ENCODE measurements at places on chromosomes 4 and X.

DNA sequence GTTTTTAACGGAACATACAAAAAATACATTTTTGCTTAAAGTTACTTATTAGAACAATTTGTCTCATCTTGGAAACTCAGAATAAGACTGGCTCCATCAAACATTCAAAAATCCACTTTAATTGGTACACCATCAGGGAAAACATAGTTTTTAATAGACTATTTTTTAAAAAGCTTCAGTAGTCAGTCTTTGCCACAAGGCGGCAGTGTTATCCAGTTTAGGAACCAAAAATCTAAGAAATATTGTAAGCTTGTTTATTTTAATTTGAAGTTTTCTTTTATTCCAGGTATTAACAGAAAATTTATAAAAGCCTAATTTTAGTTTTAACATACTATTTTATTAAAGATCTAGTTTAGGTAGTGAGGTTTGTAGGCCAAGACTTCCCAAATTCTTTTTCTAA, 107.7 kb downstream of the APOOL start:
- DNase-seq = no peak

DNA sequence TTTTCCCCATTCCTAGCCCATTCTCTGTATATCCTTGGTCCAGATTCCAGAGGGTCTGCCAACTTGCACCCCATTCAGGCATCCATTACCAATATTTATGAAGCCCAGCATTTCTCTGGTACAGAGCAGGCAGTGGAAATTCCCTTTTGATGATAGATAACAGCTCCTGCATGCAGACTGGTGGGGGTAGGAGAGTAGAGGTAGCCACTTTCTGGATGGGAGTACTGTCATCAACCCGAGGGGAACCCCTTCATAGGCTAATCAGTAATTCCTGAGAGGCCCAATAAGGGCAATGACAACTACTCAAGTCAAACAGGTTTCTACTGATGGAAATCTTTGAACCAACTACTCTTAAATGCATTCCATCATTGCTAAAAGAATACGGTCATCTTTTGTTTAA, 63.7 kb downstream of the COL25A1 start:
- DNase-seq = no peak

- no peak for DNase-seq
These were observed 86.7 kb downstream of the CNGA2 start for GRCh38 chrX:151821226-151821625.

GRCh38 chr4:8110071-8110986, 48.3 kb downstream of the ABLIM2 start:
- no peak for DNase-seq

DNA sequence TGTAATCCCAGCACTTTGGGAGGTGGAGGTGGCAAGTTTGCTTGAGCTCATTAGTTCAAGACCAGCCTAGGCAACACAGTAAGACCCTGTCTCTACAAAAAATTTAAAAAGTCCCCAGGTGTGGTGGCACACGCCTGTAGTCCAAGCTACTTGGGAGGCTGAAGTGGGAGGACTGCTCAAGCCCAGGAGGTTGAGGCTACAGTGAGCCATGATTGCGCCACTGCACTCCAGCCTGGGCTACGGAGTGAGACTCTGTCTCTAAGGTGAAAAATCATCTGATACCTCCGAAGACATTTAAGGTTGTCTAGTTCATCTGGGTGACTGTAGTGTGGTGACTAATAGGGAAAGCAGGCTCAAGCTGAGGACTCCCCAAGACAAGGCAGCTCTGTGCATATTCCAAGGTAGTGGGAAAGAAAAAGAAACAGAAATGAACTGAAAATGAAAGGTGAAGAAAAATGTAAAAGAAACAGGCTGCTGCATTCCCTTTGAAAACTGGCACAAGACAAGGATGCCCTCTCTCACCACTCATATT, 23.3 kb downstream of the FRYL start:
- DNase-seq = no peak

- peak; percentile 25 for DNase-seq
These were observed 15.8 kb downstream of the BRCC3 start for GRCh38 chrX:155086961-155087735.

DNA sequence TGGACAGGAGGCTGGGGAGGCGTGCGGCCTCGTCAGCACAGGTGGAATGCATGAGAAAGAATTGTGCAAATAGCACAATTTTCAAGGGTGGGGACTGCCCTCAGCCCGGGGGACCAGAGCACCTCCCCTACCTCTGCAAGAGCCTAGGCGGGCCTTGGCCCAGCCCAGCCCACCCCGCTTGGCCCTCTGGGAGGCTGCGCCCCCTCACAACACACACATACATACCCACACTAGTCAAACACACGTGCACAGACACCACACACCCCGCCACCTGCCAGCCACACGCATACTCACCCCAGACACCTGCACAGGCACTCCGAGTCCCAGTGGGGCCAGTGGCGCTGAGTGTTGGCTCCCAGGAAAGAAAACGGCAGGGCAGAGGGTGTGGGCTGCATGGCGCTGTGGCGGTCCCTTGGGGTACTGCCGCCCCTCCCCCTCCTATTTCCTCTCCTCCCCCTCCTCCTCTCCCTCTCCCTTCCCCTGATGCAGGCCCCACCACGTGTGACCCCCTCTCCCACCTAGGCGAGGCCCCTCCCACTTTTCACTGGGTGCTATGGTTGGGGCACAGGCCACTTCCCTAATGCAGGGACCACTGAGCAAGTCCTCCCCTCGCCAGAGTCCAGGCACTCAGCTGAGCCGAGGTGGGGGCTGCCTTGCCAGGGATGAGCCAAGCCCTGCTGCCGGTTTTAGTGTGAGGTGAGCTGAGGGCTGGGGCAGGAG, 84.5 kb downstream of the FAM53A start:
- no peak for DNase-seq

DNA sequence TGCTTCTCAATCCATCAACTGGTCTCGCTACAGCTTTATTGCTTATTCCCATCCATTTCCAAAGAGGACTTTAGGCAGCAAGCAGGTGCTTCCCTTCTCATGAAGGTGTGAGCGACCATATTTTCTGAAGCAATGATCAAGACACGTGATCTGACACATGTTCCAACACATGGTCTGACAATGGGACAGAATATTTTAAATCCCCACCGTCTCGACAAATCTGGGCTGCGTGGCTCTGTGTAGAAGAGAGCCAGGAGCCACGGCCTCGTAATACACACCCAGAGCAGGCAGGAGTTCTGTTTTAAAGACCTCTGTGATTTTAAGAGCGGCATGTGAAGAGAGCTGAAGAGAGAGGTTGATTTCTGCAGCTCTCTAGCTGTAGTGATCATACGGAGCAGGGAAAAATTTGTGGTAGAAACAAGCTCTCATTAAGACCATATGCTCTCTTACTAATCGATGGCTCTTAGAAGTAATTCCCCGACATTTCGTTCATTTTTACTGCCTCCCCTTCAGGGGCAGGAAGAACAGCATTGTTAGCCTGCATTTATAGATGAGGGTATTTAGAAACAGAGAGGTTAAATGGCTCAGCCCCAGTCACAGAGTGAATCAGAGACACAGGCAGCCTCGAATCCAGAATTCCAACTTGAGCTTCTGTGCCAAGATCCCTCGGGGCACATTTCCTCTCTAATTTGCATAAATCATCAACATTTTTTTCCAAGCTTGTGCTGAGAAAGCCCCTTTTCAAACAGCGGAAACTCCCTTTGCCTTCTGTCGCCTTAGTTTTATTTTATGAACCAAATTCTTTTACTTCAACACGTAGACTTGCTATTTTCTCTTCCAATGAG, 91.0 kb upstream of the BCOR start:
- no peak for DNase-seq

- DNase-seq = no peak
These were observed 130.7 kb upstream of the GPRIN3 start for GRCh38 chr4:89438102-89438831.

DNA sequence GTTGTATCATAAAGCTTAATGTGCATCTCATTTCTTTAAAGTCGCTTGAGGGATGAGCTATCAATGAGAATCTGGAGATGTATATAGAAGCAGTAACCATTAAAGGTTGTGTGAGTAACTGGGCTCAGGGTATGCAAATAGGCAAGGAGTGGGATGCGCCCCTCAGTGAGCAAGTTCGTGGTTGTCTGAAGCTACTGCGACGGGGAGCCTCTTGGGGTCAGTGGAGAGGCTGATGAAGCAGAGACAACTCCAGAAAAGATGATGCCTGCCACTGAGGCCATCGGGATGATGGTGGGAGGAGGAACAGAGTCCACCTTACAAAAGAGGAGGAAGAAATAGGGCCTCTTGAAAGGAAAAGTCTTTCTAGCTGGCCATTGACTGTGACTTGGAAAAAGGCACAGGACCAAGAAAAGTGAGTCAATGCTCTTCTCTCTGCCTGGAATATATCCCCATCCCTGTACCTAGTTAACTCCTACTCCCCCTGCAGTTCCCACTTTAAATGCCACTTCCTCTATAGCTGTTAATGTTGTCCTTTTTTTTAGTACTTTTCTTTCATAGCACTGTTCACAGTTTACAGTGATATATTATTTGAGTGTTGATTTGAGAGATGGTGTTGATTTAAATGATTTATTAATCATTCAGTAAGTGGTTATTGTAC, 51.4 kb upstream of the LSM6 start:
- DNase-seq = no peak

DNA sequence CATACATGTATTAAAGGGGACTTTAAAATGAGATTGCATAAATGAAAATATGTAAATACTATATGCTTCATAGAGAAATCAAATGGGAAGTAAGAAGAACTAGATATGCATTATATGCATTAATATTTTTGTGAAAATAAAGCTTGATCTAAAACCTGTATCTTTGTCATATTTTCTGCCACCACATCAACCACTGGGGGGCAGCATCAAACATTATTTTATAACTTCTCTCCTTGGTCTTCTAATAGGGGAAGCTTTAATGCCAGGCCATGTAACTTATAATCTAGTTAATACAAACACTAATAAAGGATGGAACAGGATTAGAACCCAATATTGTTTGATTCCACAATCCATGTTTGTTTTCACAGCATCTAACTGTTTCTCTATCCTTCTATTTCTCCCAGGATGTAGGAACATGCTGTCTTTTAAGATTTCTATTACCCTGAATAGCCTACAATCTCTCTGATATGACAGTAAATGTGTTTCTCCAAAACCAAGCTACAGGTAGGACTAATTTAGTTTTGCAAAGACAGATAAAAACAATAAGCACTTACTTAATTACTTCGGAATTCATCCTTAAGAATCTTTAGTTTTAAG, 10.0 kb downstream of the QRFPR start:
- DNase-seq = no peak

- no peak for DNase-seq
These were observed 37.8 kb upstream of the TLR2 start for GRCh38 chr4:153646261-153646660.

DNA sequence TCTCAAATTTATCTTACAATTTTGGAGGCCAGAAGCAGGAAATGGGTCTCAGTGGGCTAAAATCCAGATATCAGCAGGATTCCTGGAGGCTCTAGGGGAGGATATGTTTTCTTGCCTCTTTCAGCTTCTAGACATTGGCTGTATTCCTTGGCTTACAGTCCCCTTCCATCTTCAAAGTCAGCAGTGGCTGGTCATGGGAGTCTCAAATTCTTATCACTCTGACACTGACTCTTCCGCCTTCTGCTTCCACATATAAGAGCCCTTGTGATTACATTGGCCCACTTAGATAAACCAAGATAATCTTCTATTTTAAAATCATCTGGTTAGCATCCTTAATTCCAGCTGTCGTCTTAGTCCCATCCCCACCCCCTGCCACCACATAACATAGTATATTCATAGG, 113.0 kb downstream of the PCDH7 start:
- no peak for DNase-seq

GRCh38 chr4:81606166-81606565, 134.5 kb upstream of the RASGEF1B start:
- no peak for DNase-seq

DNA sequence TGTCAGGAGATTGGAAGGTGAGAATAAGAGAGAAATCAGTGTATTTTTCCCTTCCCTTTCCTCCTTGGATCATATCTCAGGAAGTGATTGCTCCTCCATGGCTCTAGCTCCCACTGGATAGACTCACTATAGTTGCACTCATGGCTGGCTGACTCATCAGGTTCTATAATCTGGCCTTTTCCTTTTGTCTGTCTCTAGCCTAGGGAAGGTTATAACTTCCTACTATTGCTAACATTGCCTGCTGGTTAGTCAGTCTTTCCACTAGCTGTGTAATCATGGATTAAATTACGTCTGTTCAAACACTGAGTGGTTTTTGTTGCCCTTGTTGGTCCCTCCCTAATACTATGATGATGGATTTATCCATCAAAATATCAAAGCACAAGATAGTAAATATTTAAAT, 195.5 kb upstream of the VEGFC start:
- DNase-seq = no peak

GRCh38 chr4:3391422-3391821, 50.3 kb upstream of the HGFAC start:
- no peak for DNase-seq

- no peak for DNase-seq
These were observed 176.5 kb downstream of the FBXW7 start for GRCh38 chr4:152359208-152360044.

DNA sequence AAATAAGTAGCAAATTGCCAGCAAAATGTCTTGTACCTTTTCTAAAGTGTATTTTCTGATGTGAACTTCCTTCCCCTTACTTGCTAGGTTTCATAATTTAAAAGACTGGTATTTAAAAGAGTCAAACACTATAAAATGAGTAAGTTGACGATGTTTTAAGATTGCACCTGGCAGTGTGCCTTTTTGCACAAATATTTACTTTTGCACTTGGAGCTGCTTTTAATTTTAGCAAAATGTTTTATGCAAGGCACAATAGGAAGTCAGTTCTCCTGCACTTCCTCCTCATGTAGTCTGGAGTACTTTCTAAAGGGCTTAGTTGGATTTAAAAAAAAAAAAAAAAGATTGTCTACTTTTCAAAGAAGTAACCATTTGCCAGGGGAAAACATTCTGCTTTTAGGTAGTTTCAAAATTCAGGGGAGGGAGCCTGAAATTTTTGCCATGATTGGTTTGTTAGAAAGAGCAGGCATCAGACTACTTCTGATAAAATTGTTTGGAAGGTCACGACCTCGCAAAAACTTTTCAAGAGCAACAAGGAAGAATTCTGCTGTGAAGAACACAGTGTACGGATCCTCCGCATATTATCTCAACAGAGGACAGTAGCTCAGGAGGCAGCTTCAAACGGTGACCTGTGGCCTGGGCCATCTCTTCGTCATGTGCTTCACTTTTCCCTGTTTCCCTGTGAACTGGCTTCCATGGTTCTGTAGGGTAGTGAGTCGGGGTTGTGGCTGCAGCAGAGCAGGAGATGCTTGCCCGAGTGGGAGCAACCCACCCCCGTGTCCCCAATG, 66.1 kb downstream of the CDS1 start:
- DNase-seq = peak; percentile 2

GRCh38 chrX:88244066-88244465, 503.0 kb upstream of the CPXCR1 start:
- DNase-seq = no peak

GRCh38 chrX:148995661-148996060, 495.2 kb downstream of the AFF2 start:
- no peak for DNase-seq

DNA sequence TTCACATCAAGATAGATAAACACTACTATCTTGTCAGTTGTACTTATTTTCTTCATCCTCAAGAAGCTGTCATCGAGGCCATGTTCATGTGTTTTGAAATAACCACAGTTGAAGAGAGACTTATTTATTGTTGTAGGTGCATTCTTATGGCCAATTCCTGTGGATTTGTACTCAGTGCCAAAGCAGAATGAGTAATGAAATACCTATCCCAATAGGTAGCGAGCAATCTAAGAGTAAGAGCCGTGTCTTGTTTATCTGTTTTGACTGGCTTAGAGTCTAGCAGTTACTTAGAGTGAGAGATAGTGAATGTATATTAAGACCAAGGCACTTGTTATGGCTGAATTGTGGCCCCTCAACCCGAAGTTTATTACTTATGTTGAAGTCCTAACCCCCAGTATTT, 631.0 kb upstream of the SPANXN1 start:
- no peak for DNase-seq
